Mammary microvascular endothelial cell (primary cell): ENCODE measurements at places on chromosomes 3 and 15. TPM values are rescaled to one million over a fixed set of nuclear protein-coding genes. Genes with fewer than 3 reads are reported as not detected.

The SI gene
- not detected in 2 replicates for total RNA-seq

The TLR9 gene
- not detected in 2 replicates for total RNA-seq

The FHIT gene
- total RNA-seq: 0.27 TPM in 1 of 2 replicates, not detected in the other

The LPCAT4 gene
- total RNA-seq: 21.1 and 22.9 TPM in 2 replicates

The REC114 gene
- not detected in 2 replicates for total RNA-seq

The ADGRG7 gene
- not detected in 2 replicates for total RNA-seq

The OSTN gene
- not detected in 2 replicates for total RNA-seq

The CCR8 gene
- not detected in 2 replicates for total RNA-seq

The GABRB3 gene
- total RNA-seq: not detected in 2 replicates

The ECE2 gene
- not detected in 2 replicates for total RNA-seq

The SOX14 gene
- total RNA-seq: not detected in 2 replicates

The LRRIQ4 gene
- not detected in 2 replicates for total RNA-seq

The CX3CR1 gene
- not detected in 2 replicates for total RNA-seq

The VIPR1 gene
- total RNA-seq: not detected in 2 replicates

The DZIP1L gene
- total RNA-seq: 4.9 and 7.0 TPM in 2 replicates

The PTH1R gene
- total RNA-seq: not detected in 2 replicates

The MORC1 gene
- not detected in 2 replicates for total RNA-seq

The AGBL1 gene
- not detected in 2 replicates for total RNA-seq

The NMNAT3 gene
- 0.20 and 0.87 TPM in 2 replicates for total RNA-seq

The GPR62 gene
- 0.20 TPM in 1 of 2 replicates, not detected in the other for total RNA-seq

The ZNF501 gene
- total RNA-seq: 3.0 and 3.7 TPM in 2 replicates

The FRMD5 gene
- 0.47 and 0.54 TPM in 2 replicates for total RNA-seq

The GPR27 gene
- not detected in 2 replicates for total RNA-seq

The BHLHE40 gene
- 42.8 and 47.2 TPM in 2 replicates for total RNA-seq

The STRIT1 gene
- not detected in 2 replicates for total RNA-seq

The ERC2 gene
- 0.05 and 0.13 TPM in 2 replicates for total RNA-seq

The TMEM89 gene
- not detected in 2 replicates for total RNA-seq

The FBN1 gene
- 29.1 and 31.7 TPM in 2 replicates for total RNA-seq

The RBPMS2 gene
- total RNA-seq: 0.05 and 0.07 TPM in 2 replicates

The DGKG gene
- total RNA-seq: 2.4 and 2.9 TPM in 2 replicates

The DISP2 gene
- total RNA-seq: 0.13 and 0.39 TPM in 2 replicates

The IGSF10 gene
- total RNA-seq: under 0.01 TPM in 1 of 2 replicates, not detected in the other

The CMTM8 gene
- 7.7 and 9.9 TPM in 2 replicates for total RNA-seq

The RFC4 gene
- total RNA-seq: 25.7 and 39.4 TPM in 2 replicates

The DAZL gene
- total RNA-seq: not detected in 2 replicates

The SLC2A2 gene
- 0.05 TPM in 1 of 2 replicates, not detected in the other for total RNA-seq

The CACNA2D2 gene
- 0.05 TPM in 1 of 2 replicates, not detected in the other for total RNA-seq

The GREM1 gene
- total RNA-seq: 0.05 and 1.6 TPM in 2 replicates

The ZPLD1 gene
- not detected in 2 replicates for total RNA-seq

The QRICH1 gene
- 60.2 and 79.0 TPM in 2 replicates for total RNA-seq

The KNL1 gene
- total RNA-seq: 30.9 and 40.6 TPM in 2 replicates

The ST3GAL6 gene
- total RNA-seq: 25.0 and 28.8 TPM in 2 replicates

The HDC gene
- total RNA-seq: not detected in 2 replicates
